Stimulated activated CD8-positive, alpha-beta memory T cell treated with anti-CD3 and anti-CD28 coated beads, Interleukin-7, amount 100 ng/mL, for 1 hour (primary cell): ENCODE measurements at places on chromosomes 12 and 14.
A peak's percentile ranks its signal among the peaks of the same experiment; 100 is the strongest.

GRCh38 chr14:76713121-76713520 lies 48.1 kb upstream of the VASH1 start:
- DNase-seq: no peak

- DNase-seq: peak; percentile 45
Measured at GRCh38 chr12:120639771-120640721, at the start of gene CABP1. Gene CABP1, plus strand, starts transcription at chr12:120640626. Its CDS starts 60 bp downstream, at chr12:120640686.

- DNase-seq: no peak
Measured at GRCh38 chr12:48472259-48472658, at the start of gene ANP32D. Gene ANP32D, plus strand, starts transcription at chr12:48472559. Its CDS starts 106 bp downstream, at chr12:48472665.

DNA sequence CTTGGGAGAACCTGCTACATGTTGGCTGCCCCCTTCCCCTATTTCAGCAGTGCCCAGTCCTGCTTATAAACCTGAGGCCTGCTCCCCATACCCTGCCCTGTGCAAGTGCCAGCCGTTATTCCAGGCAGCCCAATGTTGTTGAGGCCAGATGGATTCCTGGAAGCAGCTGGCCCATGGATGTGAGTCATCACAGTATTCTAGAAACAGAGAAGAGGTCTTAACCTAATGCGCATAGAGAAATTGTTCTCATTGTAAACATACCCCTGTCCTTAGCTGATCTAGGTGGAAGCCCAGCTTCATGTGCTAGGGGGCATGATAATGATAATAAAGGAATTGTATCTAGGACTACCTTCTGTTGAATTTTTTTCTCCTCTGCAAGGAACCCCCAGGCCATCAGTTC lies 69.7 kb downstream of the TSPAN11 start:
- no peak for DNase-seq

DNA sequence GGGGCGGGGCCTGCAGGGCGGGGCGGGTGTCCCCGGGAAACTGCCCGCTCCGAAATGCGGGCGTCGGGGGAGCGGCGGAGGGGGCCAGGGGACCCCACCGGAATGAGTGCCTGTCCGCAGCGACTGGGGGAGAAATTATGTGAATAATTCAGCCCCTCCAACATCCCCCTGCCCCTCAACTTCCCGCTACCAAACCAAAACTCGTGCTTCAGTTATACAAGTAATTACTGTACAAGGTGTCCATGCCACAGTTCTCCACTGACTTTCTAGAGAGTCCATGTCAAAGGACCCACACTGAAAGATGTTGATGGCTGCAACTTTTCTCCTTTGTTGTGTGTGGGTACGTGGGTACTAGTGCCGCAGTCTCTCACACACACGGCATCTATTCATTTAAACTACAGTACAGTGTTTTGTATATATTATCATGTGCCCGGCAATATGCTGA lies 414 bp upstream of the CDK17 start:
- DNase-seq: no peak

DNA sequence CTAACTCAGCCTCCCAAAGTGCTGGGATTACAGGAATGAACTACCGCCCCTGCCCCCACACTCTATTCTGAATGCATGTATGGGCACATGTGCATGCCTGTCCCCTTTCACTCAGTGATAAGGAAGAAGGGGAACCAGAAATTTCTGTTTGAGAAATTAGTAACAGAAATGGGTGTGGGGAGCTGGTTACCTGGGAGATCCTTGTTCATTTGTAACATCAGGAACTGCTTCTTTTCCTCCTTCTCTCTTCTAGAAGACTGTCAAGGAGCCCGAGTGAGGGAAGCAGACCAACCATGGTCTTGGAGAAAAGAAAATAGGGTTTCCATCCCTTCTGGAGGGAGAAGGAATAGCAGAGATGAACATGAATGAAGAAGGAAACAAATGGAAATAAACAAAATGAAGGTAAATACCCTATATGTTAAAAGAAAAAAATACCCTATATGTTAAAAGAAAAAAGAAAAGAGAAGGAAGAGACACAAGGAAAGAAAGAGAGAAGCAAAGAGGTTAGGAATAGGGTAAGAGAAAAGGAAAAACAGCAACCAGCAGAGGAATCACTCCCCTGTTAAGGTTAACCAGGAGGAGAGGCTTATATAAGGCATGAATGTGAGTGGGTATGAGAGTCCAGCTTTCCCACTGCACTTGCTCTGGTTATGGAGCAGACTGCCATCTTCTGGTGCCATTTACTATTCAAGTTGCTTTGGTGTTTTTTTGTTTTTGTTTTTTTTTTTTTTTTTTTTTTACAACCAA lies 3.3 kb downstream of the PPP1R3E start:
- DNase-seq: no peak
